ENCODE measurements at places on chromosomes 16 and 17.

GRCh38 chr16:81519301-81520150 lies 74.9 kb downstream of the CMIP start:
- no peak for DNase-seq

GRCh38 chr16:27325736-27326135 lies 12.0 kb downstream of the IL4R start:
- no peak for DNase-seq

- no peak for DNase-seq
These were observed 3.1 kb downstream of the MAF start for GRCh38 chr16:79597277-79598062.

GRCh38 chr16:10345629-10346028 lies 40.2 kb upstream of the ATF7IP2 start:
- DNase-seq: no peak

DNA sequence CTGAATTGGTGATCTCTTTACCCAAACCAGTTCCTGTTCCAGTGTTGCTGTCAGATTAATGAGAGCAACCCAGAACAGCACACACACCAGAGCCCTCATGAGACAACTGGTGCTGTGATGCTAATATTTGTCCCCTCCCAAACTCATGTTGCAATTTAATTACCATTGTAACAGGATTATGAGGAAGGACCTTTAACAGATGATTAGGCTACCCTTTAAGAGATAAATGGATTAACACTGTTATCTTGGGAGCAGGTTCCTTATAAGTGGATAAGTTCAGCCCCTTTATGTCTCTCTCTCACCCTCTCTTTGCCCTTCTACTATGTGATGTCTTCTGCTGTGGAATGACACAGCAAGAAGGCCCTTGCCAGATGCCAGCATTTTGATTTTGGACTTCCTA lies 1.1 kb upstream of the CCDC182 start:
- no peak for DNase-seq

DNA sequence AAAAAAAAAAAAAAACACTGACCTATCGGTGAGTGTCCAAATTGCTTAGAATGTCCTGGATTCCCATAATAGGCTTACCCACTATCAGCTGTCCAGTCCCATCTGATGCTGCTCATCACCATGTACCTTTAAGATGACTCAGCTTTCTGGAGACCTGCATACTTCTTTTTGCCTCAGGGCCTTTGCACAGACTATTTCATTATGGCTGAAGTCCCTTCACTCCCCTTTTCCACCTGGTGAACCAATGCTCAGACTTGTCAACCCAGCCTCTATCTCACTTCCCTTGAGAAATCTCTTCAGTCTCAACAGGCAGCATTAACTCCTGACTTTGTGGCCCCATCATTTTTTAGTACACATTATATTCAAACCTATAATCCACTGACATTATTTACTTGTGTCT lies 29.7 kb upstream of the NUDT7 start:
- no peak for DNase-seq

All from stimulated activated CD4-positive, alpha-beta T cell treated with anti-CD3 and anti-CD28 coated beads, Interleukin-4, amount 100 ng/mL, for 4 hours (primary cell).